ENCODE measurements at places on chromosomes 5 and 9.

DNA sequence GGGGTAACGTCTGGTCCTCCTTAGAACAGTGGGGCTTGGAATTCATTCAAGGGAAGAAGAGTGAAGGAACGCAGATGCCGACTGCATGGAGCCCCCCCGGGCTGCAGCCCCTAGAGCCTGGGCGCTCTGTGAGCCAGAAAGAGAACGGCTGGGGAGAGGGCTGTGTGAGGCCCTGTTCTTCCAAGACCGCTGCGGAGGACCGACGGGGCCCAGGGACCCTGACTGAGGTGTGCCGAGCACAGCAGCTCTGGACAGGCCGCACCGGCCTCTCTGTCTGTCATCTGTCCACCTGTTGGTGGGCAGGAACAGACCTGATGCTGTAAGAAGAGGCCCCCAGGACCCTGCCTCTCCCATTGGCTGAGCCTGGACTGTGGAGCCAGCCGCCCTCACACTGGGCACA lies 7.7 kb upstream of the NOTCH1 start:
- DNase-seq = no peak

GRCh38 chr9:36092509-36093215 lies 43.9 kb upstream of the GLIPR2 start:
- DNase-seq = no peak

GRCh38 chr9:126615245-126615790 lies 1.6 kb downstream of the LMX1B start:
- DNase-seq = peak; percentile 11

DNA sequence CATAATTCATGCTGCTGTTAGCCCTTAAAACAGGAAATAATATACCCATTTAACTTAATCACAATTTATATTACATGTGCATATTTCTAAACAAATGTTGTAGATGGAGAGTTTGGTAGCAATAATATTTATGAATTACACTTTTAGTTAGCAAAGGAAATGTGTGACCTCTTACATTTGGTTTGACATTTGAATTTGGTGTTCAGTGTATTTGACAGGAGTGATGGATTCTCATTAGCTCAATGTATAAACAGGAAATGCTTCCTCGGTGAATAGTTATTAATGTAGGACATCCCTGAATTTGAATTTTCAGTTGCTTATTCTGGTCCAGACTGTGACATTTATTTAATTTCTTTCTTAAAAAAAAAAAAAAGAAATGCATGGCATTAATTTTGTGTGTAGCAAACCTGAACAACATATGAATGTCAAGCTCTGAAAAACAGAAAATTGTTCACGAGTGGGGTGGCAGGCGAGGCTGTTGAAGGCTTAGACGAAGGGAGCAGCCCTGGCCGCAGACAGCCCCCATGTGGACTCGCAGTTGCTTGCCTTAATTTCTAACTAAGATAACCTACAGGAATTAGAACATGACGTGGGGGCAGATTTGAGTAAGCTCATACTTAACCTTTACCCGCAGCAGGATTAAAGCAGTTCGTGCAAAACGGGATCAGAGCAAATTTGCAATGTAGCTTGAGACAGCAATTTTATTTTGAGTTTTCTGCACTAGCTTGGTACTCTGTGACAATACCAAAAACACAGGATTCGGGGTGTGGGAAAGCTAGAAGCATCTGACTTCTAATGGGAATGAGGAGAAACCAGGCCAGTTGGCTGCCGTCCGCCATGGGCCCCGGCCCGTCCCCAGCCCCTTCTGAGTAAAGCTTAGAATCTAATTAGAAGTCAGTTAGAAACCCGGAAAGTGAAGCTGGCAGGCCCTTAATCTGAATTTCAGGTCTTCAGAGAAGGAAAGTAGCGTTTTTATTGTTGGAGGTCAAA lies 134.3 kb downstream of the MACROH2A1 start:
- no peak for DNase-seq

DNA sequence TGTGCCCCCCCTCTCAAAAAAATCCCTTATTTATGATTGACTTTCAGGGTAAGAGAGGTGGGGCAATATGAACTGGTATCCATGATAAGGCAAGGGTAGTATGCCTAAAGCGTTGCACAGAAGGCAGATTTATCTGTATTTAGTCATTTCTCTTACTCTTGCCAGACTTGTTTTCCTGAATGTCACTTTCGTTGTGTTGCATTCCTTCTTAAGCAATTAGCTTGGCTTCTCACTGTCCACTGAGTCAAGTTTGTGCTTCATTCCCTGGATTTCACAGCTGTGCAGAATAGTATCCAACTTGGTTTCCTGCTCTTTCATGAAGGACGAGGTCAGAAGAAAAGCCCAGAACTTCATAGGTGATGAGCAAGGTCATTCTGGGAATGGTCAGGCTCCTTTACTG lies 301.5 kb upstream of the ACTBL2 start:
- no peak for DNase-seq

GRCh38 chr5:123485275-123485674 lies 26.7 kb upstream of the CSNK1G3 start:
- no peak for DNase-seq

GRCh38 chr9:86405086-86405491 lies 50.9 kb upstream of the TUT7 start:
- DNase-seq = no peak

DNA sequence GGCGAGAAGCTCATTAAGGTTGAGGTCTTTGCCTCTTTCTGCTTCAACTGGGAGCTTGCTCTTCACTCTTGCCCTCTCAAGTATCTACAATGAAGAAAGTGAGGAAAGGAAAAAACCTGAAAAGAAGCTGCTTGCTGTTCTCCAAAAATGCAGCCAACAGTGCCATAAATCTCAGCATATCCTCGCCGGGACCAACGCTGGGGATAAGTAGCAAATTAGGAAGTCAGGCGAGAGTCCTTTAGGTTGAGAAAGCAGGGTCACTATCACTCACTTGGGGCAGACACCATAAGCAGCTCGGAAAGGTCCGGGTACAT lies 399 bp downstream of the NUP155 start:
- no peak for DNase-seq

DNA sequence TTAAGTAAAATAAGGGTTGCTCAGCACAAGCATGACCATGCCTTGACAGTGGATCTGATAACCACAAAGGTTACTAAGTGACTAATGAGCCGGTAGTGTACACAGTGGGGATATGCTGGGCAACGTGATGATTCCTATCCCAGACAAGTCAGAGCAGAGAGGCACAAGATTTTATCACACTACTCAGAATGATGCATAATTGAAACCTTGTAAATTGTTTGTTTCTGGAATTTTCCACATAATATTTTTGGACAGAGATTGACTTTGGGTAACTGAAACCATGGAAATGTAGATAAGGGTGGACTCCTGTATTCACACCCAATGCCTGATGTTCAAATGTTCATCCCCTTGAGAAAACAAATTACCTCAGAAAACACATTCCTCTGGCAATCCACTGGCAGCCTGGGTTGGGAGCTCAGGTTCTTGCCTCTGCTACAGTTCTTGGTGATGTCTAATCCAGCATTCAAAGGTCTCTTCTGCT lies 16.2 kb upstream of the ERAP1 start:
- no peak for DNase-seq

- no peak for DNase-seq
These were observed 54.8 kb downstream of the MRPS27 start for GRCh38 chr5:72265032-72265877.

DNA sequence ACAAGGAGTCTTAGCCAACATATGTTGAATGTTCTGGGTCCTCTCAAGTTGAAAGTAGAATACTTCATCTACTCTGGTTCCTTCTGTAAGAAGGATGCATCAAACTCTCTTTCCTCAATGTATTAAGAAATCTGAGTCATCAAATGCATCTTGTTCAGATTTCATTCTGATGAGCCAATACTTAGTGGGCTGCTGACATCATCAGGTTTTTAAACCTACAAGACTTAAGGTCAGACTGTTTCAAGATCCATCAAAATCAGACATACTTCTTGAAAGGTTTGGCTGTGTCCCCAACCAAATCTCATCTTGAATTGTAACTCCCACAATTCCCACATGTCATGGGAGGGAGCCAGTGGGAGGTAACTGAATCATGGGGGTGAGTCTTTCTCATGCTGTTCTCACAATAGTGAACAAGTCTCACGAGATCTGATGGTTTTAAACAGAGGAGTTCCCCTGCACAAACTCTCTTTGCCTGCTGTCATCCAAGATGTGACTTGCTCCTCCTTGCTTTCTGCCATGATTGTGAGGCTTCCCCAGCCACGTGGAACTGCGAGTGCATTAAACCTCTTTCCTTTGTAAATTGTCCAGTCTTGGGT lies 168.8 kb downstream of the RAPGEF6 start:
- DNase-seq = no peak

- DNase-seq = no peak
These were observed 6.9 kb downstream of the FAM174A start for GRCh38 chr5:100542086-100542485.

Data from NCI-H1092 treated with DMSO at 0.1 percent for 48 hours (cell line).